ENCODE measurements at places on chromosomes 3 and 15. TPM values are rescaled to one million over a fixed set of nuclear protein-coding genes. Genes with fewer than 3 reads are reported as not detected.

DNA sequence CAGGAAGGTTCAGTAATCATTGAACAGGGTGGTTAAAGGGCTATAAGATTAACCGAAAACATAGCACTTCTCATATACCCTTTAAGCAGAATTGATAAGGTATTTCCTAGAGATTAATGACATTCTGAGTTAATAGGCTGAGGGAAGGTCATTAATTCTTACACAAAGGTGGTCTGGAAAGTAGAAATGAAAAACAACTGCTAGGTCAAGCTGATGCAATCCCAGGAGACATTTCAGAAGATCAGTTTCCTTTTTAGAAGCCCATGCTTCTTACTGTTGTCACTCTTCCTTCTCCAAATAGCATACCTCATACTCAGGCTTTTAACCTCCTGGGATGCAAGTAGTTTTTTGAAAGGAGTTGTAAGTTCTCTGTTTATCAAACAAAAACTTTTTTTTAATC lies 8.8 kb downstream of the FILIP1L start:
- peak overlapping the region; percentile 92 for H3K27ac ChIP-seq
- H3K27me3 ChIP-seq: no peaks in the 10 kb centered on the region
- DNase-seq: no peak

- no peak overlapping the region for H3K4me3 ChIP-seq
- H3K36me3 ChIP-seq: no peaks in the 10 kb centered on the region
- H3K4me1 ChIP-seq: peaks cover 8% of the 10 kb centered on the region
- no peaks in the 10 kb centered on the region for H3K27me3 ChIP-seq
These were observed 273.5 kb upstream of the SEMA6D start for GRCh38 chr15:47443839-47444238.

GRCh38 chr3:11481556-11481955 lies 162.2 kb downstream of the VGLL4 start:
- H3K36me3 ChIP-seq: no peaks in the 10 kb centered on the region
- H3K27ac ChIP-seq: peak overlapping the region; percentile 81
- H3K4me3 ChIP-seq: no peak overlapping the region
- H3K27me3 ChIP-seq: no peaks in the 10 kb centered on the region
- peaks cover 33% of the 10 kb centered on the region for H3K4me1 ChIP-seq
- no peak for DNase-seq

DNA sequence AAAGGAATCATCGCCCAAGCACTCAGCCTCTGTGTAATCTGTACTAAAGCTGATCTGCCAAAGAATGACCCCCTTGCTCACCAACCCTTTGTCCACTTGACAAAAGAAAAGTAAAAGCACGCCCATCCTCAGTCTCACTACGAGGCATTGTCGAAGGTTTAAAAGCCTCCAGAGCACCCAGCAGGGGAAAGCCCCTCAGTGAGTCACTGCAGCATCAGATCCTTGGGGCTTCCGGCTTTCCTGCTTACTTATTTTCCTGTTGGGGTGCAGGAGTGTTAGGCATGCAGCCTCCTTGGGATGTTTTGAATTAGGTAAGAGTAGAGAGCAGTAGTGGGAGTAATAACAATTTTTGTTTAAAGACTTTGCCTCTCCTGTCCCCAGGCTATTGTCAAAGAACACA lies 216.1 kb downstream of the MTHFS start:
- no peaks in the 10 kb centered on the region for H3K4me1 ChIP-seq
- no peak overlapping the region for H3K27ac ChIP-seq

- H3K36me3 ChIP-seq: no peaks in the 10 kb centered on the region
- no peaks in the 10 kb centered on the region for H3K27me3 ChIP-seq
- peaks cover 42% of the 10 kb centered on the region for H3K4me1 ChIP-seq
- H3K4me3 ChIP-seq: no peak overlapping the region
- no peak for DNase-seq
- H3K27ac ChIP-seq: no peak overlapping the region
These were observed 15.7 kb downstream of the OXNAD1 start for GRCh38 chr3:16280671-16281070.

DNA sequence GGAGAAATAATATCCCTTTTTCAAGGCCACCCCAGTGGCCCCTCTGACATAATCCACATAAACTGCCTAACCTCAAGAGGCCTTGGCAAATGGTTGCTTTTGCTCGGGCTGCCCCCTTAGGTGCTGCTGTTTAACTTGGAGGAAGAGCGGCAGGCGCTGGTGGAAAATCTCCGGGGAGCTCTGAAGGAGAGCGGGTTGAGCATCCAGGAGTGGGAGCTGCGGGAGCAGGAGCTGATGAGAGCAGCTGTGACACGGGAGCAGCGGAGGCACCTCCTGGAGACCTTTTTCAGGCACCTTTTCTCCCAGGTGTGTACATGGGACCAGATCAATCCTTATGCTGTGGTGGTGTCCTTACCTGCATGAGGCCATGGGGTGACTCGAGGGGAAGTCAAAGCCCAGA lies 15.0 kb downstream of the DUOX1 start:
- H3K36me3 ChIP-seq: no peaks in the 10 kb centered on the region
- H3K27ac ChIP-seq: no peak overlapping the region
- peaks cover 28% of the 10 kb centered on the region for H3K27me3 ChIP-seq
- H3K4me3 ChIP-seq: no peak overlapping the region
- H3K4me1 ChIP-seq: no peaks in the 10 kb centered on the region
- no peak for DNase-seq

DNA sequence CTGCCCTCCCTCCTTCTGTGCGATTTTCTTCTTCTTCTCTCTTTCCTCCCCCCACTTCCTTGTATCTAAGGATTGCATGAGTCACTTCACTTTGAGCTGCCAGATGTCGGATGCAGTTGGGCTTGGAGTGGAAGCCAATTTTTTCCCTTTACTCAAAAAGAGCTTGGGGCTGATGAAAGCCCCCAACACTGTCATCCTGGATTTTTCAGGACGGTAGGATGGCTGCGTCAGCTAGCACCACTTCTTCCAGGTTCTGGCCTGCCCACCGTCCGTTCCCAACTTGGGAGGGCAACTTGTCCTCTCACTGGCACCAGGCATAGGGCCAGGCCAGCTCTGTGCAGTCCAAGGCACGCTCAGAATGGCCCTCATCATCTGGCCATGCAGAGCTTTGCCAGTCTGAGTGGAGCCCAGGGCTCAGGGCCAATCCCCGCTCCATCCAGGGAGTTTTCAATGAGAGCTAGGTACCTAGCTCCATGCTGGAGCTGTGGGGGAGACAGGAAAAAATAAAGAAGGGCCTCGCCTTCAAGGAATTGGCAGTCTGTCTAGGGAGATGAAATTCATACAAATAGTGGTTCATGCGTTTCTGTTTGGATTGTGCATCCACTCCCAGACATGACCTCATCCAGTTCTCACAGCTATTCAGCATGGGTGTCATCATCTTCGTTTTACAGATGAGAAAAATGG lies 47.7 kb upstream of the INSYN1 start:
- no peaks in the 10 kb centered on the region for H3K27me3 ChIP-seq
- no peak overlapping the region for H3K4me3 ChIP-seq
- peak; percentile 49 for DNase-seq
- peak overlapping the region; percentile 51 for H3K27ac ChIP-seq

DNA sequence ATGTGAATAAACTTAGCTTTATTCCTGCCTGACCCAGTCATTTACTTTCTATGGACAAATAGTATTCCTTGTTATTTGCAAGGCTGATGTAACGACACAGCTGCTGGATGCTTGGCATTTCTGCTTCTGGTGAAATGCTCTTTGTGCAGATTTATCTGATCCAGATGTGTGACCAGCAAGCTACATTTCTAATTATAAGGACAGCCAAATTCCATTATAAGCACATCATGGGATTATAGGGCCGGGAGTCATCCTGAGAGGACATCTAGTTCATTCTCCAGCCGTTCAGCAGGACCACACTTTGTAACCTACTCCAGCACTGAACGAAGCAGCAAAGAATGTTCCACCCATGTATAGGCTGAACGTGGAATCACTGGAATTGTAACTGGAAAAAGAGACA lies 42.9 kb downstream of the FNDC3B start:
- H3K4me3 ChIP-seq: no peak overlapping the region
- peaks cover 41% of the 10 kb centered on the region for H3K4me1 ChIP-seq
- no peaks in the 10 kb centered on the region for H3K27me3 ChIP-seq
- peak overlapping the region; percentile 67 for H3K27ac ChIP-seq
- DNase-seq: peak; percentile 48

- no peak for DNase-seq
- H3K4me3 ChIP-seq: no peak overlapping the region
- H3K36me3 ChIP-seq: no peaks in the 10 kb centered on the region
- H3K27ac ChIP-seq: no peak overlapping the region
- no peaks in the 10 kb centered on the region for H3K27me3 ChIP-seq
These were observed 34.7 kb upstream of the PDE8A start for GRCh38 chr15:84946772-84947489.

The TMEM212 gene
- total RNA-seq: not detected

The HTR3E gene
- total RNA-seq: not detected

The GOLGA8H gene
- total RNA-seq: not detected

The CNTN6 gene
- total RNA-seq: not detected

The GOLGA6L4 gene
- 0.51 TPM for total RNA-seq

Measured in gastrocnemius medialis (tissue), 4 donors.